Stimulated activated naive B cell treated with anti-CD40 and anti-IgM and Interleukin-4, amounts not matched to agents 10 μg/mL and 1 μg/mL and 100 μg/mL, for 72 hours (primary cell): ENCODE measurements at places on chromosomes 2 and 18.

DNA sequence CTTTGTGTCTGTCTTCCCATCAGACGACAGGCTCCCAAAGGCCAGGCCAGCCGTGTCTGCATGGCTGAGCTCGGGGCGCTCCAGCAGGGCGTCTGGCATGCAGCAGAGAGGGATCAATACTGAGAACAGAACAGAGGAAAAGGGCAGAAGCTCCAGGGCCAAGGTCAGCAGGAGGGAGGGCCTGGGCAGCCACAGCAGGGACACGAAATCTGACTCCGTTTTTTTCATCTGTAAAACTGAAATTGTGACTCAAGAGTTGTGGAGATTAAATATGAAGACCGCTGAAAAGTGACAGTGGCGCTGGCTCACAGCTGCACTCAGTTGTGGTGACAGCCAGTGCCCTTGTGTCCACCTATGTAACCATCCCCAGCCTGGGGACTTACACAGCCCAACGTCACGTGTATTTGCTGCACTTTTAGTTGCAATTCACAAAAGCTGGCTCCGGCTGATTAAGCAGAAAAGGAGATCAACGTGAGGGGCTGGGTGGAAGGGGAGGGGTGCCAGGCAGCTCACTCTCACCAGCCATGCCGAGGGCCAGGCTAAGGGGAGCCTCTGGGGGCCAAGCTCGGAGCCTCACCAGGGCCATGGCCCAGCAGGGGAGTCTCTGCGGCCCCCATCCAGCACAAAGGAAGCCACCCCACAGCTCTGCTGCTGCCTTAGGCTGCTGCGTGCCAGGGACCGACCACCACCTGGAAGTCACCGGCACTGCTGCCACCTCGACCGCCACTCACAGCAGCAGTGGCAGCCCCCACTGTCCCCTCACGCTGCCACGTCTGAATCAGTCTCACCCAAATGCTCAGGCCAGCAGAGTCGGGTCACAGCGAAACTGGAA, 74.7 kb downstream of the EIPR1 start:
- no peak for DNase-seq

- DNase-seq: no peak
These were observed 678.8 kb downstream of the KCNJ3 start for GRCh38 chr2:155377266-155377680.

DNA sequence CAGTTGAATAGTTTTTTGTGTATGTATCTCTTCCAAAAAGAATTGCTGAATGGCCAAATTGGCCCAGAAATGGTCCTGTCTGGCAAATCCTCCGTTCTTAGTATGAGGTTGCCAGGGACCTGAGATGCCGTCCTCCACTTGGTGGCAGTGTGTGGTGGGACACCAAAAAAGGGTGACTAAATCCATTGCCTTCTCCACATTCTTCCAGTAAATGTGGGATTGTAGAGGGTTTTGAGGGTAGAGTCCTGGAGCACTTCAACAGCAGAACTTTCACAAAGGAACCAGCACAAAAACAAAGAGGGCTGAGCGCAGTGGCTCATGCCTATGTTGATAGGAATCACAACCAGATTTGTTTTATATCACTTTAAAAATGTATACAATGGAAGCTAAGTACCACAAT, 199.9 kb downstream of the BCL2 start:
- DNase-seq: no peak

DNA sequence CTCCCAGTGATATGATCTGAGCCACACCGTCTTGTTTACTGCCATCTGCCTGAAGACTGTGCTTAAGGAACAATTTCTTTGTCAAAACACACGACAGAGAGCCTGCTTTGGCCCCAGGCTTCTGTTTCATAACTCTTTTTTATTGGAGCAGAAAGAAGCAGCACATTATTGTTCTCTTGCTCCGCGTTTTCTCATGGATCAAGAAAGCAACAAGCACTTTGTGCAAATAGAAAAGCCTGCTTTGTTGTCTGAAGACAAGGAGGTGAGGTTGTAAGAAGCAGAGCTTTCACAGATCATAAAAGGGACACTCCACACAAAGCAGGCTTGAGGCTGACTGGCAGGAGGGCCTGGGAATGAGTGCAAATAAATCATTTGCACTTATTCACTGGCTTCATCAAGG, 118.3 kb upstream of the FAM136A start:
- DNase-seq: no peak

DNA sequence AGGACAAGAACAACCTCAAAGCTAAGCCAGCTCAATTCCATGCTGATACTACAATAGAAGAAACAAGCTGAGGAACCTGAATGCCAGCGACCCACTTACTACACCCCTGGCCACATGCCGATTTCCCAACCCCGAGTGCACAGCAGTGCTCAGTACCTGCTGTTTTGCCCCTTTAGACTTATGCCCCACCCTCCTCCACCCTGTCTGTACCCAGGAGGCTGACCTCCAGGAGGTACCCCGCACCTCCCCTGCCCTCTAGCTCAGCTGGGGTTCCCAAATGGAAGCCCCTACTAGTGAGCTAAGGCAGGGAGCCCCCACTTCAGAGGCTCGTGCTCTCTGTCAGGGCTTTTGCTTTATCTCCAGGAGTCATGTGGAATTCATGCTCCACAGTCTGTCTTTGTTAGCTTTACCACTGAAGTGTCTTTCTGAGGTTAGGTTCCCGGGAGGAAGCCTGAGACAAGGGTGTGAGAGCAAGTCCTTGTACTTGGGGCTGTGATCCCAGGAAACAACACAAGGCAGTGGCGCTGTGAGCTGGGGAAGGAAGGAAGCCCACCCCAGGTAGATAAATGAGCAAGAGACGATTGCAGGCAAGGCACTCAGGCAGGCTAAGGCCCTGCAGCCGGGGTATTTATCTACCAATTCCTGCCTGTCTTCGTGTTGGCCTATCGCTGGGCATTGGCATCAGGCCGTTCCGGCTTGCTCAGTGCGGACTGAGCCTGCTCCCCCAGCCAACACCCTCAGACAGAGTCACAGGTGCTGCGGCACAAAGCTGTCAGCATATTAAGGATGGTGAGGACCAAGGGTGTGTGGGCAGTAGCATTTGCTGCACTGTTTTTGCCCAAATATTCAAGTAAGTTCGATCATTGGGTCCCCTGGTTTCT, 220.5 kb downstream of the CYP26B1 start:
- DNase-seq: no peak

GRCh38 chr18:7608781-7609201, 41.7 kb downstream of the PTPRM start:
- no peak for DNase-seq

GRCh38 chr2:182761903-182762302, 45.8 kb downstream of the DNAJC10 start:
- no peak for DNase-seq

DNA sequence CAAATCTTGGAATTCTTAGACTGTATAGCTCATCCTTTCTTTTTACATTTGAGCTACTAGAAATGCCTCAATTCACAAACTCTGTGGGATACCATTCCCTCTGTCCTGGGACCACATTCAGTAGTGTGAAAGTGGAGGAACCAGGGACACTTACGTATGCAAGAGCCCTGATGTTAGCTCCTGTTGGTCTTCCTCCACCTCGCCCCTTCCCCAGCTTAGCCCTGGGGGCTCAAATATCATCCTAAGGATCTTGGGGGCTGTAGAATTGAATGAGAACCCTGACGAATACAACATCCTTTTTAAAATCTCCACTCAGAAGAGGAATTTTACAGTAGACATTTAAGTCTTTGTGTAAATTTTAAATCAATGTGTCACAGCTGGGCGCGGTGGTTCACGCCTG, 65.2 kb upstream of the RAPH1 start:
- no peak for DNase-seq

DNA sequence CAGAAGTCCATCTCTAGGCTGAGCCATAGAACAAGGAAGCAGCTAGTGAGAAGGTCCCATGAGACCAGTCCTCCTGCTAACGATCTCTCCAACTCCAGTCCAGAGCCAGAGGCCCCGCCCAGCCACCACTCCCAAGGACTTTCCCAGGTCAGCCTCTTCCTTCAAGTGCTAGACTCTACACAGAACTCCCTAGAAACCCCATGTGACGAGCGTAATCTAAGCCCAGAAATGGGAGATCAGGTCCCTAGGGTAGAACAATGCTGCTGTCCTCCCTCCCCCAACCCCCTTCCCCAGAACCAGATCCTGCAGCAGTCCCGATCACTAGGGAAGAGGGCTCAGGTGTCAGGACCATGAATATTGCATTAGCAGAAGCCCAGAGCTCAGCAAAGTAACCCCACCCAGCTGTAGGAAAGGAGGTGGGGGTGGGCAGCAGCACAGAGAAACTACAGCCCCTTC, 6.9 kb downstream of the DCTN1 start:
- no peak for DNase-seq

DNA sequence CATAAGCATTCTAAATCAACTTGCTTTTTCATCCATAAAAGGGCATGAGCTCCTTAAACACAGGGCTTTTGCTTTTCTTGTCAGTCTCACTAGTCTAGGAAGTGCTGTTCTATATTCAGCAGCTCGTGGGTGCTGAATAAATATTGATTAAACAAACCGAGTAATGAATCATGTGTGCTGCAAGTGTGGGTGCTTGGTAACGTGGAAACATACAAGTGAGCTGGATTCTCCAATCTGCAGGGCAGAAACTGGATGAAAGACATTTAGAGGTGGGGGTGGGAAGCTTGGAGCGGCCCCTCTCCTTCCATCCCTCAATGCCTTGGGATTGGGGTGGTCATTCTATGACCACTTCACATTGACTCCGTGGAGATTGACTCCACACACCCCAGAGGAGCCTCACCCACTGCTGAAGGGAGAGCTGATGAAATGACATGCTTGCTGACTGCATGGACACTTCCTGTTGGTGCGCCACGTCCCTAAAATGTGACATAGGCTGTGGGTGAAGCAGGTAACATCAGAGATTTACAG, 114.6 kb downstream of the DOCK10 start:
- DNase-seq: no peak

- DNase-seq: no peak
These were observed 24.3 kb downstream of the WDSUB1 start for GRCh38 chr2:159262226-159262625.

- no peak for DNase-seq
These were observed 384.7 kb upstream of the ACVR2A start for GRCh38 chr2:147460155-147460554.

DNA sequence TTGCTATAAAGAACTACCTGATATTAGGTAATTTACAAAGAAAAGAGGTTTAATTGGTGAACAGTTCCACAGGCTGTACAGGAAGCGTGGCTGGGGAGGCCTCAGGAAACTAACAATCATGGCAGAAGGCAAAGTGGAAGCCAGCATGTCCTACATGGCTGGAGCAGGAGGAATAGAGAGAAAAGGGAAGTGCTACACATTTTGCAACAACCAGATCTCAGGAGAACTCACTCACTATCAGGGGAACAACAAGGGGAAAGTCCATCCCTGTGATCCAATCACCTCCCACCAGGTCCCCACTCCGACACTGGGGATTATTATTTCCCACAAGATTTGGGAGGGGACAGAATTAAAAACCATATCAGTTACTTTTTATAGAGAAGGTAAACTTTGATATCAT, 273.5 kb upstream of the MMADHC start:
- DNase-seq: no peak

DNA sequence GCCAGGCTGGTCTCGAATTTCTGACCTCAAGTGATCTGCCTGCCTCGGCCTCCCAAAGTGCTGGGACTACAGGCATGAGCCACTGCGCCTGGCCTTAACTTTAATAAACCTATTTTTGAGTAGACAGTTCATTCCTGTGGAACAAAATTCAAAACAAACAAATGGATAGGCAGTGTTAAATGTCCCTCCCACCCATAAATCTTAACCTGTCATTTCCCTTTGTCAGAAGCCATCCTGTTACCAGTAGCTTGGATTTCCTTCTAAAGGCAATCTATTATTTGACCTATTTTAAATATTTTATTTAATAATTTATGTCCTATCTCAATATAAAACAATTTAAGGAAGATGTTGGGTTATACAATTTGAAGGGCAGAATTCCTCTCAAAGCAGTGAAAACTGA, 6.6 kb upstream of the C2orf72 start:
- DNase-seq: no peak

DNA sequence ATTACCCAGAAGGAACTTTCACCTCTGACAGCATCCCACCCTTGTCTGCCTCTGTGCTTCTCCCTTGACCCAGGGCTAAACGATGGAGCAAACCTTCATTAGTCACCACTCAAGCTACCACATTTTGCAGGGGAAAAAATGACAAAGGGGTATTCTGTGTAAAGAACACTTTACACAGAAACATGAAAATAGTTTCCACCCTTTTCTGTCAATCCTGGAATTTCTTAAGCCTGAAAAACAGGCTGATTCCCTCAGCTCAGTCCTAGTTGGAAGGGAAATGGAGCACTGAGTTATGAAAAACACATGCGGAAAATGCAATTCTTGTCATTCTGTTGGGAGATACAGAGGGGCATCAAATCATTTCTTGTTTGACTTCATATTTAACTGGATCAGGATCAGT, 175.0 kb upstream of the HNRNPA3 start:
- no peak for DNase-seq

DNA sequence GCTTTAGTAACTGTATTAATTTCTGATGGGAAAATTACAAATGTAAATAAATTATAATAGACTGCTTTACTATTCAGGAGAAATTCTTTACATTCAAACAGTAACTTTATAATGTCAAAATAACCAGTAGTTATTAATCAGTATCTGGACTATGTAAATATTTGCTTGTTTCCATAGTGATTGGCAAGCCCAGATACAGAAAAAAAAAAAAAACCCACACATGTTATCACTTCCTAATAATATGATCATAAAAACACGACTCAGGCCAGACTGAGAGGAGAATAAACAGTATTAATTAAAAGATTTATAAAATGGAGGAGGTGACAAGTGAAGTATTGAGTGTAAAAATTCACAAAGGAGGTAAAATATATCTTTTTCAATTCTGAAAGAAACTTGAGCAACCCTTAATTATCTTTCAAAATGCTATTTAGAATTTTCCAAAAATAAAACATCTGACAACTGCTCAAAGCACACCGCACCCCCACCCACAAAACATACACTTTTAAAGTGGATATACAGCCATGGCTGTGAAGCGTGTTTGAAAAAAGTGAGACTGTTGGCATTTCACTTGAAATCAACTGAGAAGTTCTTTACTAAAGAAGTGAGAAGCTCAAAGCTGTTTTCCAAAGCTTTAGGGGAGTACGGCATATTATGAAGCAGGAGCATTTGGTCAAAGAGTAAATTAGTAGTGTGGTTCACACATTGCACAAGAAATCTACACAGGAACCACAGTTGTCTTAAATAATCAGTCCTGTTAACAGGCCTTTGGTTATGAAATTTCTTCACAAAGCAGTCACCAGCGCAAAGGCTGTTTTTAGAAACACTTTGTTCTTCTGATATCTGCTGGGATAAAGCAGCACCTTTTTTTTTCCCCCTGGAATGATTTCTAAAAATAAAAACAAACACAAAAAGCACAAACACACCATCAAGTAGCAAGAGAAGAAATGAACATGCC, 475.8 kb downstream of the TXNL1 start:
- no peak for DNase-seq

GRCh38 chr2:48738806-48739205, 16.7 kb downstream of the LHCGR start:
- DNase-seq: no peak

GRCh38 chr2:227406177-227407031, 18.7 kb upstream of the SCYGR1 start:
- no peak for DNase-seq

- no peak for DNase-seq
These were observed 25.3 kb downstream of the CROCC2 start for GRCh38 chr2:240931319-240931949.
